ENCODE measurements at places on chromosomes 2 and 18. TPM values are rescaled to one million over a fixed set of nuclear protein-coding genes. Genes with fewer than 3 reads are reported as not detected.

The SERPINB7 gene
- not detected for total RNA-seq

The TUBA4B gene
- not detected for total RNA-seq

The PREPL gene
- total RNA-seq, result 42.5 TPM

The SMYD1 gene
- total RNA-seq, result not detected

The HOXD13 gene
- total RNA-seq, result not detected

All from Panc1 (cell line).